ENCODE measurements at places on chromosomes 13 and 19.

- DNase-seq, result peak; percentile 93
These were observed at the start of gene GTF3A for GRCh38 chr13:27424246-27425157. TSS of gene GTF3A (plus strand) at chr13:27424619.

GRCh38 chr13:73544175-73544574 lies 485.4 kb downstream of the KLF5 start:
- no peak for DNase-seq

- no peak for DNase-seq
These were observed 84.0 kb downstream of the ATP11A start for GRCh38 chr13:112773601-112774447.

- no peak for DNase-seq
These were observed 53.3 kb downstream of the STK24 start for GRCh38 chr13:98523455-98524102.

- no peak for DNase-seq
These were observed 24.6 kb upstream of the KLF12 start for GRCh38 chr13:74158571-74159352.

- DNase-seq, result no peak
These were observed 397.6 kb upstream of the KLHL1 start for GRCh38 chr13:70505809-70506208.

DNA sequence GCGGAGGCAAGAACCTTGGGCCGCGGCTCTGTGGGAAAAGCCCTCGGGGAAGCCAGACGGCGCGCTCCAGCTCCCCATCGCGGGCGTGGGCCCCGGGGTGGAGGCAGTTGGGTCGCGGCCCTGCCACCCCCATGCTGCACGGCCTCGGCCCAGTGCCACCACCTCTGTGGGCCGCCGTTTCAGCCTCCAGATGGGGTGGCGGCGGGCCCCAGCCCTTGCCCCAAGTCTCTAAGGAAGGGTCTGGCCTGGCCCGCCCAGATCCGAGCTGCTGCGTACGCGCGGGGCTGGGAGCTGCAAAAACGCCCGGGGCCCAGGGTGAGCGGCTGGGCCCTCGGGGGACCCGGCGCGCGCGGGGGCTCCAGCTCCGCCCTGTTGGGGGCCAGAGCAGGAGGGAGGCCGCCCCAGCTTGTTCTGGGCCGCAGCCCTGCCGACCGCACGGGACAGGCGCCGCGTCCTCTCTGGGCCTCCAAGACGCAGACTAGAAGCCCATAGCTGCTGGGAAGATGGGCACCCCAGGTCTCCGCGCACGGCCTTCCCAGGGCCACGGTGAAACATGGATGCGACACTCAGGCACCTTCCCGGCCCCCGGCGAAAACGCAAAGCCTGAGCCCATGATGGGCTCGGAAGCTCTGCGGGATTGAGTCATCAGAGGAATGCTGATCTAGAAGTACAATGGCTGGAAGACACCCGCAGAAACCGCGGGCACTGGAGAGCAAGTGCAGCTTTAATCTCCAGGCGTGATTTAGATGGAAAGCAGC lies 110.1 kb downstream of the KCTD15 start:
- DNase-seq, result no peak

- no peak for DNase-seq
These were observed at the start of gene PPFIA3 for GRCh38 chr19:49119411-49120324. TSS of gene PPFIA3 (plus strand) at chr19:49119544. CDS start at chr19:49127874, 8,330 bp downstream.

- no peak for DNase-seq
These were observed 13.5 kb upstream of the PRR19 start for GRCh38 chr19:42288387-42288786.

DNA sequence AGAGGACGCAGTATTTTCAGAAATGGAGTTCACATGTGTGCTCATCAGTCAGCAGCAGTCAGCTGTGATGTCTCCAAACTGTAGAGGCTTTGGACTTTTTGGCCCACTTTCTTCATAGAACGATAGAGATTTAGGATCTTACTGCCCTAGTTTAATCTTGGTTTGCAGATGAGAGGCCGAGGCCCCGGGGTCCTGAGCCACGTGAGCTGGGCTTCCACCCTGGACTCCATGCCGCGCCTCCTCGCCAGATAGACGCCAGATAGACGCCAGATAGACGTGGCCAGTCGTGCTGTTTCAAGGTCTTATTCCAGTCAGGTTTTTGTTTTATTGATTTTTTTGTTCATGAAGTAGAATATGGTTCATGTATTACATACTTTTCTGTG lies 11.7 kb upstream of the MCF2L start:
- no peak for DNase-seq

DNA sequence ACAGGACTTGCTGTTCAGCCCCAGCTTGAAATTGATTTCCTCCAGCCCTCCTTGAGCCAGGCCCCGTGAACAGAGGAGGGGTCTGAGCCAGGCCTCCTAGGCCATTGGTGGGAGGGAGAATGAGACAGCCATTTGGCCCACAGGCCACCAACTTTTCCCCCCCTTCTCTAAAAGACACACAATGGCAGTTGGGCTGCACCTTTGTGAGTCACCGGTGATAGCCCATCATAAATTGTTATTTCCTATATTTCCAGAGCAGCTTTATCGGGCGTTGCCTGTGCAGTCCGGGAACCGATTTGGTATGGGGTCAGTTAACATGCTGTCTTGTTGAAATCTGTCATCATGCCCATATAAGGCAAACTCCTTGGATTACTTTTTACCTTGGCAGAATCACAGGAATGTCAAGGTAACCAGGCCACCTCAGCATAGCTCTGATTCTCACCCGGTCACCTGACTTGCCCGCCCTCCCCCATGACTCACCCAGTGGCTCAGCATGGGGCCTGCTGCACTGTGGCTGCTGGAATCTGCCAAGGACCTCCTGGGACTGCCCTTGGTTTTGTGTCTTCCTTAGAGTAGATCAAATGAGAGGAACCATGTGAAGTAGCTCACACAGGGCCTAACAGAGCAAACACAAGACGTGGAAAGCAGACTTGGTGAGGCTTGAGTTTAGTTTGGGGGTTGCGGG lies 36.1 kb downstream of the ACTN4 start:
- peak; percentile 81 for DNase-seq

- no peak for DNase-seq
These were observed 367 bp downstream of the NDUFS7 start for GRCh38 chr19:1384085-1384462.

- peak; percentile 72 for DNase-seq
These were observed 8.3 kb upstream of the CRX start for GRCh38 chr19:47813304-47813994.

- no peak for DNase-seq
These were observed 68.7 kb downstream of the IPO5 start for GRCh38 chr13:98022210-98022609.

DNA sequence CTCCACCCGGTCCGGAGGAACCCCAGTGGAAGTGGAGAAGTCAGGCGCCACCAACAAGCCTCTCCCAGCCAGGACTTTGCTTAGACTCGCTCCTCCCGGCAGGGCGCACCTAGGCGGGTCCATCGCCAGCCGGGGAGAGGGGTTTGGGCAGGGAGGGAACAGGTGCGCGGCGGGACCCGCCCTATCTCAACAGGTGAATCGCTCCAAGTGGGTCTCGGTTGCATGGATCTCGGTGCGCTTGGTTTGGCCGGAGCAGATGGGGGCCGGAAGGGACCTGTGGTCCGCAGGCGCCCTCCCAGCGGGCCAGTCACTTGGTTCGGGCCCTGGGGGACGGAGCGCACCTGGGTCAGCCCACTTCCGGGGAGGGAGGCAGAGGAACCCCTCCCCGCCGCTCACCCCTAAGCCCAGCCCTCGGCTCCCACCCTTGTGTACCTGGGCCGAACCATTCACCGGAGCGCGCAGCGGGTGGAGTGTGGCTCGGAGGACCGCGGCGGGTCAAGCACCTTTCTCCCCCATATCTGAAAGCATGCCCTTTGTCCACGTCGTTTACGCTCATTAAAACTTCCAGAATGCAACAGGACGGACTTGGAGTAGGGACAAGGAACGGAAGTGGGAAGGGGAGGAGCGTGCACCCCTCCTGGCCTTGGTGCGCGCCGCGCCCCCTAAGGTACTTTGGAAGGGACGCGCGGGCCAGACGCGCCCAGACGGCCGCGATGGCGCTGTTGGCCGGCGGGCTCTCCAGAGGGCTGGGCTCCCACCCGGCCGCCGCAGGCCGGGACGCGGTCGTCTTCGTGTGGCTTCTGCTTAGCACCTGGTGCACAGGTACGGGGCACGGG lies at the start of gene LSR:
Gene LSR (plus strand): TSS at position 693 of the 836 bp plus-strand sequence. CDS start 21 bp downstream, at position 714.
- DNase-seq, result no peak

DNA sequence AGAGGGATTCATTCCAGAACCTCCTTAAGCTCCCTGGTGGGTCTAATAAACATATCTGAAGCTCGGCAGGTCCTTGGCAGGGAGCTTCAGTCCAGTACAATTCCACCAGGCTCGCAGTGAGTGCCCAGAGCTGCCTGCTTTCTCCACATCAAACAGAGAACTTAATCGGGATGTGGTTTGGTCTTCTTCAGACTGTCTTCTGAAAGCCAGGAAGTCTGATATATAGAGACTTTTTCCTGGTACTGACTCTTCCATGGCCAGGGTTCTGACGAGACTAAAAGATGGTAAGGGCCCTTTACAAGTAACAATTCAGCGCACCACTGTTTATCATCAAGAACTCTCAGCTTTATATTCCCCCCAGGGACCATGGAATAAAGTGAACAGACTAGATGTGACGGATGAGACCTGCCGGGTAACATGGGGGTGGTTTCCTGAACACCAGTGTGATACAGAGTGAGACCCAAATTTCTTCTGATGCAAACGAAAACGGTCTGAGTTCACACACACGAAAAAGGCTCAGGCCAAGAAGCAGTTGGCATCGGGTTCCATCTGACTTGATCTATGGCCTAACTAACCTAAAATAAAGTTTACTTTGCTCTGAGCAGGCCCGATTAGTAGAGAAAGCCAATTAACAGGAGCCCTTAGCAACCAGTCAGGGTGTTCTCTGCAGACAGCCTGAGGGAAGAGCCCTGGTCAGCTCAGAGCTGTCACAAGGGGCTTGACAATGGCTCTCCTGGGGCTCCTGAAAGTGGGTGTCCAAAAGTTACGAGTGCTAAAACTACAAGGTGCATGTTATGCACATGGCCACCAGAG lies 29.0 kb downstream of the RANBP3 start:
- no peak for DNase-seq

- DNase-seq, result no peak
These were observed 13.1 kb upstream of the SLITRK6 start for GRCh38 chr13:85812282-85812681.

GRCh38 chr13:22218797-22219196 lies 547.9 kb downstream of the FGF9 start:
- DNase-seq, result no peak

DNA sequence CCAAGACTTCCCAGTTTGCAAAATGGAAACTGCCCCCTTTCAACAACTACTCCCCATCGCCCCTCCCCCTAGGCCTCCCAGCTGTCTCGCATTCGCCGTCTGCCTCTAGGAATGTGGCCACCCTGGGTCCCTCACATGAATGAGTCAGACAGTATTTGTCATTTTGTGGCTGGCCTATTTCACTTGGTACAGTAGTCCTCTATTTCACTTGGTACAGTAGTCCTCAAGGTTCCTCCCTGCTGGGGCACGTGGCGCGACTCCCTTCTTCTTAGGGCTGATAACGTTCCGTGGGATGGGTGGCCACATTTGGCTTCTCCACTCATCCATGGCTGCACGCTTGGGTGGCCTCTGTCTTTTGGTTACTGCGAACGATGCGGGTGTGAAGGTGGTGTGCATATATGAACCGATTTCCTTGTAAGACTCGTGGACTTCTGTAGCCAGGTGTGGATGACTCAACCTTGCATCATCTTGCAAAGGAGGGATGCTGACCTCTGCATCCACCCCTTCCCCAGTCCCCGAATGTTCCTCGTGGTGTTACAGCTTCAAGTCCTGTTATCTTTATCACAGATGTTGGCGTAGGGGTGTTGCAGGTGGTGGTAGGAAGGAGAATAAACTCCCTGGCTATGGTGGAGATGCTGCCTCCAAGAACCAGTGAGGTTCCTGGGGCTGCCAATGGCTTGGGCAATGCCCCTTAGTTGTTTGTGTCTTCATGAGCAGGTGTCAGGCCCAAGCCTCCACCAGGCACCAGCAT lies 112.1 kb upstream of the SOX1 start:
- no peak for DNase-seq

DNA sequence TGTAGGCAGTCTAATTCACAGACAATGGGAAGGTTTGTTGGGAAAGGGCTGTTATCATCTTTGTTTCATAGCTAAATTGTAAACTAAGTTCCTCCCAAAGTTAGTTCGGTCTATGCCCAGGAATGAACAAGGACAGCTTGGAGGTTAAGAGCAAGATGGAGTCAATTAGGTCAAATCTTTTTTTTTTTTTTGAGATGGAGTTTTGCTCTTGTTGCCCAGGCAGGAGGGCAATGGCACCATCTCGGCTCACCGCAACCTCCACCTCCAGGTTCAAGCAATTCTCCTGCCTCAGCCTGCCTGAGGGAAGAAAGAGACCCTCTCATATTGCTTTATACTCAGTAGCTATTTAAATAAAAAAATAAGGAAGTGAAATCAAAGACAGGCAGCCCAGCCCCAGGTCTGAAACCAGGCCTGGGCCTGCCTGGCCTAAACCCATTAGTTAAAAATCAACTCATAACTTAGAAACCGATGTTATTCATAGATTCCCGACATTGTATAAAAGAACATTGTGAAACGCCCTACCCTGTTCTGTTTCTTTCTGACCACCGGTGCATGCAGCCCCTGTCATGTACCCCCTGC lies 297.4 kb upstream of the SGCG start:
- no peak for DNase-seq

DNA sequence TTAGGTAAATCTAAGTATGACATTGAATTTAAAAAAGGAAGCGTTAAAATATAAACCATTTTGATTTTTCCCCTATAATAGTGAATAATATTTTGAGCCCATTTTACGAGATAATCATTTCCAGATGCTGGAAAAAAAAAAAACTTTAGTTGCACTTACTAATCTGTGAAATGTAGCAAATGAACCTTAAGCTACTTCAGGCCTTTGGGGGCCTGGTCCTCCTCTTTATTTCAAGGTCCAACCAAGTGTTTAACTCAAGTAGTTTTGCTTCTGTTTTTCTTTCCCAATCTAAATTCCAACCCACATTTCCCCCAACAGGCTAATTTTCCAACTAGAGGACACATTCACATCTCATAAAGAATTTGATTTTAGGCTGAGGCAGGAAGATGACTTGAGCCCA lies 101.2 kb downstream of the TNFRSF19 start:
- DNase-seq, result no peak

- DNase-seq, result no peak
These were observed 530.6 kb upstream of the SPRY2 start for GRCh38 chr13:80871481-80871880.

DNA sequence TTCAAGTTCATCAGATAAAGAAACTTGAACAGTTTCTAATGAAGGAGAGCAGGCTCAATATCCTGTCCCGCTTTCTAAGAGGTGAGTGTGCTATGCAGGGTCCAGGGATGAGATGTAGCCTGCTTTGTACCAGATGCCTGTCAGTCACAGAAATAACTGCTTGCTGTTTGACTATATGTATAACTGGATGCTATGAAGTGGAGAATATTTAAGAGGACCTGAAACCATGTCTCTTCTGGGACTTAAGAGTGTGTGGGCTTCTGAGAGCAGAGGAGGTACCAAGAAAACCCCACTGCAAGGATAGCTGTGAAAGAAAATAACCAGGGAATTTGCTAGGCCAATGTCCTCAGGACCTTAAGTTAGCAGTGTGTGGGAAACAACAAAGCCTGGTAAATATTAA lies 246.3 kb upstream of the RFC3 start:
- DNase-seq, result no peak

GRCh38 chr13:33684874-33685273 lies 133.1 kb upstream of the RFC3 start:
- DNase-seq, result no peak

Data from hematopoietic multipotent progenitor cell treated with erythropoietin and hydrocortisone succinate and interleukin-3 and kit ligand, for 17 days (in vitro differentiated cells).